ENCODE measurements at places on chromosomes 12 and 14.
A peak's percentile ranks its signal among the peaks of the same experiment; 100 is the strongest.

DNA sequence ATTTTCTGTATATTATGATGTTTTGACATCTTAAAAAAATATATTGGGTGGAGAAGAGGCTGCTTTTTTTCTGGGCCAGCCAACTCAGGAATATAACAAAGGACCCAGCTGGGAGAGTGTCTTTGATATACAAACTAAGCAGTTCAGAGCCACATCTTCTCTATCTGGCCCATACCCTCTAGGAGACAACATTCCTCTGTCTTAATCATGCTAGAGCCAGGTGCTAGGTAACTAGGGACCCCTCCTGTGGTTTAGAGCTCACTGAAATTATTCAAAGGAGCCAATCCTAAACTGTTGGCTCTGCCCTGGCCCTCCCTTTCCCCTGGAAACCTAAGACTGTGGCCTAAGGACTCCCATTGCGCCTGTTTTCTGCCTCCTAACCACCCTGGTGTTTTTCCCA, 193.1 kb upstream of the DIO2 start:
- DNase-seq = no peak

- no peak for DNase-seq
Measured at GRCh38 chr14:39447175-39447661, 15.0 kb upstream of the FBXO33 start.

- no peak for DNase-seq
Measured at GRCh38 chr14:74083784-74084276, 423 bp downstream of the ALDH6A1 start.

- DNase-seq = peak; percentile 58
Measured at GRCh38 chr12:2129076-2129475, 76.3 kb downstream of the CACNA1C start.

DNA sequence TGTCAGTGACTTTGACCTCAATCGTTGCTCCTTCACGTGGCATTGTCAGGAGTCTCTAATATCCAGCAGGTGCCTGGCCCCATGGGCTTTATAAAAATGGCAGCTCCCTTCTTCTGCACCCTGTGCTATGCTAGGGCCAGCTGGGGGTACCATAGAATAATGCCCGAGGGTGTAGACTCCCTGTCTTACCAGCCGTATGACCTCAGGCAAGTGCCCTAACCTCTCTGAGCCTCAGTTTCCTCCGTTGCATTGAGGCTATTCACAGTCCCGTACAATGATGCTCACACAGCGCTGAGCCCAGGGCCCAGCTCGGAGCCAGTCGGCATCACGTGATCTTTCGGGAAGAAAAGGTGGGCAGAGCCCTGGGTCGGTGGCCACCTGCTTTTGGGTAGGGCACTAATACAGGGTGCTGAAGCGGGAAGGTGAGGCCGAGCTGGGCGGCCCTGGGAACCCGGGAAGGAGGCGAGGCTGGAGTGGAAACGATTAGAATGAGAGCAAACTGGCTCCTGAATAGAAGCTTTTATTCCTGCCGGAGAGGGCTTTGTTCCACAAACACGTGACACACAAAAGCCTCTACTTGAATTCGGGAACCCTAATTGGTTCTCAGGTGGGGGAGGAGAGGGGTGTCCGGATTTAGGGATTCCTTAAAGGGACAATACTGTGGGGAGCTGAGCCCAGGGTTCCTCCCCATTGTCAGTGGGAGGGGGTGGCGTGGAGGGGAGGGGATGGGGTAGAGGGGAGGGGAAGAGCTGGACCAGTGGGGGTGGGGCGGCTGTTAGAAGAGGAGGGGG, 19.9 kb upstream of the MSI1 start:
- no peak for DNase-seq

DNA sequence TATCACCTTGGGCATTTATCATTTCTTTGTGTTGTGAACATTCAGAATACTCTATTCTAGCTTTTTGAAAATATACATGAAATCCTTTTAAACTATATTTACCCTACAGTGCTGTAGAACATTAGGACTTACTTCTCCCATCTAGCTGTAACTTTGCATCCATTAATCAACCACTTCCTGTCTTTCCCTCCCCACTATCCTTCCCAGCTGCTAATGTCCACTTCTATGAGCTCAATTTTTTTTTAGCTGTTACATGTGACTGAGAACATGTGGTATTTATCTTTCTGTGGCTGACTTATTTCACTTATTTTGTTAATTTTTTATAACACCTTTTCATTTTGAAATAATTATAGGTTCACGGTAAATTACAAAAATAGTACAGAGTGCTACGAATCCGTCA, 136.0 kb downstream of the LMNTD1 start:
- no peak for DNase-seq

- no peak for DNase-seq
Measured at GRCh38 chr14:69773571-69774276, 6.8 kb downstream of the SRSF5 start.

- DNase-seq = no peak
Measured at GRCh38 chr12:72747111-72747849, 475.1 kb downstream of the TRHDE start.

GRCh38 chr12:91974541-91975085, 171.0 kb downstream of the BTG1 start:
- DNase-seq = no peak

DNA sequence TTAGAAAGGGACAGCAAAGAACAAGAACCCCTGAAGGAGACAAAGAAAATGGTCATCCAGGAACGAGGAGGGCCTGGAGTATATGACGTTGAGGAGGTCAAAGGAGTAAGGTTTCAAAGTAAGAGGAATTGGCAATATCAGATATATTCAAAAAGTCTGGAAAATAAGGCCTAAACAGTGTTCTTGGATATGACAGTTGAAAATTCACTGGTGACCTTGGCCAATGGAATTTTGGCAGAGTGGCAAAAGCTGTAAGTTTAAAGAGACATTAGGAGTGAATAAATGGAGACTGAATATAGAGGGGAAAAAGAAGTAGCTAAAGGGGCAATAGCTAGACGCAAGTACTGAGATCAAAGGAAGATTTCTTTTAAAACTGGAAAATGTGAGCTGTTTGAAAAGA, 4.1 kb upstream of the ACTN1 start:
- DNase-seq = no peak

GRCh38 chr14:60242429-60242828, 6.6 kb upstream of the PPM1A start:
- DNase-seq = no peak

DNA sequence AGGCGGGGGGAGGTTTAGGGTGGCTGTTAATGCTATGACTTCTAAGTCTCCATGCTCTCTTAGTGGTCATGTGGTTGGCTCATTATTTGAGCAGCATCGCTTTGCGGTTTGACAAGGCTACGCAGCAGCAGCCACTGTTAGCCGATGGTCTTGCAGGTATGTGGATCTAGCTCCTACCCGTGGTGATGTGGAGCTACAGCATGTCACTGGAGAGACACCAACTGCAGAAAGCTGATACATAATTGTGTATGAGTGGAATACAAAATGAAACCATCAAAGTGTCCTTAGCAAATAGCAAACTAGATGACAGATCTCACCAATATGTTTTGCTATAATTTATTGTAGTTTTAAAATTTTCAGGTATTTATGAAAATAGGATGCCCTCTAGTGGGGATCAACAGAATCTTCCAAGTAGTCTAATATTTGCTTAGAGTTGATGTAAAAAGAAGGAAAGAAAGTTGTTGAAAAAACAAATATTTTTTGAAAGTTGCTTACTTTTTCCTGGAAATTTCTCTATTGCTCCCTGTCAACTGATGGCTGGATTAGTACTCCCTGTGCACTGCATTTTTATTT, 94.9 kb downstream of the NAV3 start:
- peak; percentile 88 for DNase-seq

- DNase-seq = no peak
Measured at GRCh38 chr14:24279301-24280186, 8.1 kb upstream of the RABGGTA start.

DNA sequence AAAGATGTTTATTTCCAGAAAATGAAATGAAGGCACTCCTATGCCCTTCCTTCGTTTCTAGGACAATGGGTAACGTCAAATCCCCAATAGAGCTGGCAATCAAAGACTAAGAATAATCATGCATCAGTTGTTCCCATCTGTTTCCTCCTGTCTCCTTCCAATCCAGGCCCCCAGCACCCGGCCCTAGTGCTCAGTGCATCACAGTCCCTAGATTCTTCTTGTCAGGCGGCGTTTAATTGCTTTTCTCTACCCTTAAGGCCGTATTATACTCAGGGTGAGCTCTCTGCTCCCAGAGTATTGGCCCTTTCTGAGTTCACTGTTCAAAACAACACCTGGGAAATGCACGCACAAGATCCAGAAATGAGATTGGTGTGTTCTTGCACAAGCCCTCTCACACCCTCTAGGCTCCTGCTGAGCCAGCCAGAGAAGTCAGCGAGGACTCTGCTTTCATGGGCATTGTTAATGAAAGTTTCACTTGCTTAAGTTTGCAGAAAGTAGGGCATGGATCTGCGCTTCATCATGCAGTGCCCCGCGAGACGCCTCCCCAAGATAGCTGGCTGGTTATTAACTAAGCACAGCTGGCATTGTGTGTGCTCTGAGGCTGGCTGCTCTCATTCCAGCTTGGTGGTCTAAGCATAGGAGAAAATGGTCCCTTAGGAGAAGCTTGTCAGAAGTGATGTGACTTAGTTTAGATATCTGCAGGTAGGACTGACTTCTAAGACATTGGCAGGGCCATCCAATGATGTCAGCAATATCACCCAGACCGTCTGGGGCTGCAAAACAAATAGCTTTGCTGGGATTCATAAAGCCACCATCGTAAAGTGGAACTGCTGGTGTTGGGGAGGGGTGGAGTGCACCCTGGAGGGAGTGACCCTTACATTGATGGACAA, 28.7 kb downstream of the CRACR2A start:
- DNase-seq = no peak

DNA sequence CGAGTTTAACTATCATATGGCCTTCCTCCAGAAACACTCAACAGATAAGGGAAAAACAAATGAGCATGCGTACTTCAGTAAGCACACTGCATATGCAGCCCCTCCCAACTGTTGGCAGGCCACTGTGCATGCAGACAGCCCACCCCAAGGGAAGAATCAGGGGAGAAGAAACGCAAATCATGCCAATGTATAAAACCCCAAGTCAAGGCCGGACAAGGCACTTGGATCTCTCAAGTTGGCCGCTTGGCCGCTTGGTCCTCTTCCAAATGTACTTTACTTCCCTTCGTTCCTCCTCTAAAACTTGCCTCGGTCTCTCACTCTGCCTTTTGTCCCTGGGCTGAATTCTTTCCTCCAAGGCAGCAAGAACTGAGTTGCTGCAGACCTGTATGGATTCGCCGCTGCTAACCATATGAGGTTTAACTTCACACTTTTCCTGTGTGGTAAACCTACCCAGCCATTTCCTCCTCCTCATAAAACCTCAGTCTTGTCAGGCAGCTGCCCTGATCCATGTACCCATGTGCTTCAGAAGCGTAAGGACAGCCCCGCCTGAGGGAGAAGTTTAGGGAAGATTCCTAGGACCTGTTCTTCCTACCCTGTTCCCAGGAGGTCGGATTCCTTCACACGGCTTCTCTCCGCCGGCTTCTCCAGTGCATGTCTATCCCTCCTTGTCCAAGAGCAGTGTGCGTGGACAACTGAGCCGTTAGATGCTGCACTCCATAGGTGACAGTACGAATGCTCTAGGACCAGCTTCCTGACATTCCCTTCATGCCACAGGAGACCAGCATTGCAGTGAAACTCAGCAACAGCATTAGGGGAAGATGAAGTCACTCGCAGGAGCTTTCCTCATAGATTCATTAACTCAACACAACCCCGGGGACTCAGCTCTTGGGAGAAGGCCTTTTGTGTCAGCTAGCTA, 188.0 kb downstream of the MON2 start:
- DNase-seq = no peak

GRCh38 chr12:80709811-80710726, 2.6 kb downstream of the MYF6 start:
- no peak for DNase-seq

GRCh38 chr14:23817164-23817767, 136.3 kb upstream of the DHRS4 start:
- no peak for DNase-seq

- no peak for DNase-seq
Measured at GRCh38 chr12:6205761-6206160, 5.6 kb downstream of the CD9 start.

DNA sequence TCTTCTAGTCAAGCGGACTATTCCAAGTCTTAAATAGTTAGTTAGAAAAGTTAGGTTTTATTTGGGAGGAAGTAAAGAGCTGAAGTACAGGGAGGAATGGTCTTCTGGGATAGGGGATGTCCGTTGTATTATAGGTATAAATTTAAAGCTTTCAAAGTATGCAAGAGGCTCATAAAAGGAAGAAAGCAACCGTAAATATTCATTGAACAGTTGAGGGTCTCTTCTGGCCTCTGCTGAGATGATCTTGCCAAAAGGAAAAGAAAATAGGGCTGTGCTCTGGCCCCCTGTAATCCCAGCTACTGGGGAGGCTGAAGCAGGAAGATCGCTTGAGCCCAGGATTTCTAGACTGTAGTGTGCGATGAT, 377 bp upstream of the TIMELESS start:
- no peak for DNase-seq

GRCh38 chr12:123367511-123367910, 2.9 kb upstream of the SBNO1 start:
- no peak for DNase-seq

GRCh38 chr14:22812744-22813143, 2.5 kb downstream of the SLC7A7 start:
- no peak for DNase-seq

GRCh38 chr12:131537267-131537958, 173.5 kb upstream of the SFSWAP start:
- DNase-seq = no peak

GRCh38 chr12:69298947-69299346, 49.2 kb upstream of the LYZ start:
- DNase-seq = no peak

- no peak for DNase-seq
Measured at GRCh38 chr12:121649322-121649721, 20.1 kb downstream of the MORN3 start.

- DNase-seq = peak; percentile 45
Measured at GRCh38 chr14:71491931-71492330, 440.3 kb upstream of the RGS6 start.

DNA sequence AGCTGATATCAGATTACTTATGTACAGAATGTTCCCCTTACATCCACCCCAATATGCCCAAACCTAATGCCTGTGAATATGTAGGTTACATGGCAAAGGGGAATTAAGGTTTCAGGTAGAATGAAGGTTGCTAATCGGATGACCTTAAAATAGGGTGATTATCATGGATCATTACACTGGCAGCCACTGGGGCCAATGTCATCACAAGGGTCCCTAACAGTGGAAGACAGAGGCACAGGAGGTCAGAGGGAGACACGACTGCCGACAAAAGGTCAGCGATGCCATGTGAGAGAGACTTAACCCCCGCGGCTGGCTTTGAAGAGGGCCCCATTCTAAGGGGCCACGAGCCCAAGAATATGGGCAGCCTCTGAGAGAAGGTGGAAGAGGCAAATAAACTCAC, 106.8 kb upstream of the EVL start:
- DNase-seq = no peak

DNA sequence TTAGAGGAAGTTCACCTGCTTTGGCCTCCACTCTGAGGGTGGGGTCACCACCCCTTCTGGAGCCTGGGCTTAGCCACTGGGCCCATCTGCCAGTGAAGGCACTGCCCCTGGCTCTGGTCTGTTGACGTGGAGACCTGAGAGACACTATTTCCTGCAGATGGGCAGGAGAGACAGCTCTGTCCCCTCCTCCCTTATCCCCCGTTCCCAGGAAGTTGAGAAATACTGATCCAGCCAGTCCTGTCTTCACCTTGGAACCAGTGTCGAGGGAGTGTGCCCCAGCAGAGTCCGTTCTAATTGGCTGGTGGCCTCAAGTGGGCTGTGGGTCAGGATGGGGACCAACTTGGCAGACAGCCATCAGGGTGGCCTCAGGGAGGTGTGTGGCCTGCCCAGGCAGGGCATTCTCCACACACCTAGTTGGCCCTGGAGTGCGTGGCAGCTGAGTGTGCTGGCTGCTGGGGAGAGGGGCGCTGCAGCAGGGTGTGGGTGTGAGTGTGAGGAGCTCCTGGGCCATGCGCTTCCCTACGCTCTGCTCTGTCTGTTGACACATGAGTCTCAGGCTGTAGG, 25.4 kb downstream of the CLSTN3 start:
- DNase-seq = no peak

Data from stromal cell of bone marrow (primary cell).